Activated B cell treated with CpG ODN at 0.5 μM for 24 hours (primary cell): ENCODE measurements at places on chromosomes 13 and 19. TPM values are rescaled to one million over a fixed set of nuclear protein-coding genes. Genes with fewer than 3 reads are reported as not detected.

GRCh38 chr13:100941377-100942368 lies 267.1 kb upstream of the TMTC4 start:
- no peak overlapping the region for H3K27ac ChIP-seq
- no peaks in the 10 kb centered on the region for H3K27me3 ChIP-seq
- no peak overlapping the region for H3K4me3 ChIP-seq
- H3K36me3 ChIP-seq = no peaks in the 10 kb centered on the region
- DNase-seq = no peak

- peaks cover 17% of the 10 kb centered on the region for H3K27me3 ChIP-seq
- no peak overlapping the region for H3K27ac ChIP-seq
- no peak for DNase-seq
Observed at GRCh38 chr19:39297931-39298634, 1.9 kb downstream of the IFNL1 start.

Gene CEACAM6
- total RNA-seq = not detected in 2 replicates

DNA sequence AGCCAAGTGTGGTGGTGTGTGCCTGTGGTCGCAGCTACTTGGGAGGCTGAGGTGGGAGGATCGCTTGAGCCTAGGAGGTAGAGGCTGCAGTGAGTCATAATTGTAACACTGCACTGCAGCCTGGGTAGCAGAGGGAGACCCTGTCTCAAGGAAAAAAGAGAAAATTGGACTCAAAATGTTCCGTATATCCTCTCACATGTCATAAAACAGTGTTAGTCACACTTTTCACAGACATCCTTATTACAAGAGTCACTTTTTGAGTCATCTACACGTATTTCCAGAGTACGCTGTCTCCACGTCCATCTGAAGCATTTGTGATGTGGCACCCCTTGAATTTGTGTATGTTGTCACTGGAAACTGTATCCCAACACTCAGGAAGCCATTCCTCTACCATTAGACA lies 133.0 kb downstream of the SIPA1L3 start:
- H3K4me1 ChIP-seq = peaks cover 57% of the 10 kb centered on the region
- peak overlapping the region; percentile 65 for H3K27ac ChIP-seq
- H3K4me3 ChIP-seq = no peak overlapping the region
- peaks cover 32% of the 10 kb centered on the region for H3K36me3 ChIP-seq
- H3K27me3 ChIP-seq = no peaks in the 10 kb centered on the region
- DNase-seq = no peak

GRCh38 chr19:18153556-18154134 lies 682 bp downstream of the PIK3R2 start:
- peak overlapping the region; percentile 89 for H3K4me3 ChIP-seq
- peaks cover 22% of the 10 kb centered on the region for H3K4me1 ChIP-seq
- no peak for DNase-seq
- peaks cover 21% of the 10 kb centered on the region for H3K36me3 ChIP-seq
- no peaks in the 10 kb centered on the region for H3K27me3 ChIP-seq
